ENCODE measurements at places on chromosomes 1 and 21.

GRCh38 chr1:23481026-23481597 lies 2.9 kb downstream of the ASAP3 start:
- DNase-seq = no peak

DNA sequence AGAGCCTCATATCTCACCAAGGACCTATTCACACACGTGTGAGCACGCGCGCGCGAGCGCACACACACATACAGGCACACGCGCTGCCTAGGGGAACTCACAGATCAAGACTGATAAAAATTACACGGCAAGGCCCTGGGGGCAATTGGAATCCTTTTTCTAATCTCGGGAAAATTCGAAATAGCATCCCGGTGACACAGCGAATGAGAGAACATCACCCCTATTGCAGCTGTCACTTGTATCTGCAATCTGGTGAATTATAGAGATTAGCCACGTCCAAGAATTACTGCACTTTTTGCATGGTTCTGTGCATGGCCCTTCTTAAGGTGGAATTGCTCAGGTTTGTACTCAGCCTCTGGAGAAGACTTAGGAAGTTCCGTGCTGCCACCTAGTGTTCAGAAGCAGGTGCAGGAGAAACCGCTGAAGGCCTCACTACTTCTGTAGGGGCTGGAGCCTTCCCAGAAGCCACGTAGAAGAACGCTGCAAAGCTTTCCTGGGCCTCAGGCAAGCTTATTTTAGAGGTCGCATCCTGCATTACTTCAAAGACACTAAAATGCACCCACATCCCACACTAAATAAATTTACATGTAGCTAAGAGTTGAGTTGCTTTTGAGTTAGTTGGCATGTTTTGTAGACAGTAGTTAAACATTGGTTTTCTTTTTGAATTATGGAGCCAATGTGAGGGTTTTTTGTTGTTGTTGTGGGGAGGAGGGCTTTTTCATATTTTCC lies 229.2 kb upstream of the CAMK1G start:
- peak; percentile 17 for DNase-seq

DNA sequence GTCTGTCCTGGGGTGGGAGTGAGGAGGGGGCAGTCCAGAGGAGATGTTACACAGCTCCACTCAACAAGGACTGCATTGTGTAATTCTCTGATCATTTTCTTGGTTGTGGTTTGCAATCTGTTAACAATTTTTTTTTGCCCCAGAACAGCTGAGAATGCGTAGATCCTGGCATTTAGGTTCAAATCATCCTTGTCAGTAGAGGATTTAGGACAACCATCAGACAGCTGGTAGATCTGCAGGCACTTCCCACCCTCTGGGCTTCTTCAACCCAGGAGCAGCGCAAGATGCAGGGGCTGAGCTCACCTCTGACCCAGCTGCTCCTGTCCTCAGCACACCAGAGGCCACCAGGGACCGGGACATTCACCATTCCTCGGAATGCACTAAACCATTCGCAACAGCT lies 13.5 kb downstream of the BCAR3 start:
- no peak for DNase-seq

GRCh38 chr1:84365225-84366221 lies 32.8 kb upstream of the DNASE2B start:
- peak; percentile 5 for DNase-seq

DNA sequence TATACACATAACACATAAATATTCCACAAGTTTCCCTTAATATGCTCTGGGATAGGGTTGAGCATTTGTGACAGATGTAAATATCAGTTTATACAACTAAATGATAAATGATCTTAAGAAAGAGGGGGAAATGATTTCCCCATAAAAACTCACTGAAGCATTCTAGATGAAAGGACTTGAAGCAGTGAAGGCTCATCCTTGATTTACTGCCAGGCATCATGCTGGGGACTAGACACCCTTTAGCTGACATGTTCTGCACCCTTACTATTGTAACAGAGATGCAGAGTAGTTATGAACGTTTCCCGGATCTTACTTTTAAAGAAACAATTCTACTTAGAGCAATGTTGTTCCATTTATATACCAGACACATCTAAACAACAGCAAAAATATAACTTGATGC lies 235.8 kb downstream of the PTGER3 start:
- DNase-seq = no peak

- DNase-seq = no peak
These were observed 2.2 kb downstream of the KRTAP19-1 start for GRCh38 chr21:30478004-30478403.

DNA sequence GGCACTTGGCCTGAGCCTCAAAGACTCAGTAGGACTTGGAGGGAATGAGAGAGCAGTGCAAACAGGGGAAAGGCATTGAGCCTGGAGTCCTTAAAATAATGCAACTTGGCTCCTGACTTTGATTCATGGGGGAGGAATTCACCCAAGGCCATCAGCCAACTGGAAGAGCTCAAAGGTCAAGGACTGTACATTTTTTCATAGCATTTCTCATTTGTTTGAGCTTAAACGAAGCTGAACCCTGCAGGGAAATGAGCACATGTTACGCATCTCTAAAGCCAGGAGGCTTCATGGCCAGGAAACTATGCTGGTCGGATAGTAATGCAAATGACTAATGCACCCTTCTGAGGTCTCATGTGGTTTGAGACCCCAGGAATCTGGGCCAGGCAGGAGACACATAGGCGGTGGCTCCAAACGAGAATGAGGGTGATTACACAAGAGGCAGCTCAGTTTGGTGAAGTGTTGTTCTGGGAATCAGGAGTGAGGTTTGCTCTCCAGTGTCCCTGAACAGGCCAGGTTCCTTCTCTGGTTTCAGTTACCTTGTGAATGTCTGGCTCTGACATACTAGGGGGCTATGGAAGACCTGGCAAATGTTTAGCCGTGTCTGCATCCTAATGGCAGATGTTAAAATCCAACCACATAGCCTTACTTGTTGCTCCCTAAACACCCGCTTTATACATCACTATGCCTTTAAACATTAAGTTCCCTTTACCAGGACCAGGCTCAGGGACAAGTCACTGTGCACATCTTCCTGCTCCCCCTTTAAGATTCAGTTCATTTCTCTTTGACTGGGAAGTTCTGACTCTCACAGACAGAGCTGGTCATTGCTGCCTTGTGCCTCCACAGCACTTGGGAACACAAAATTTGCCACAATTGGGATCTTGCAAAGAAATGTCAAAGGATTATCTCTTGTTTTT lies 503.9 kb upstream of the USP24 start:
- no peak for DNase-seq

DNA sequence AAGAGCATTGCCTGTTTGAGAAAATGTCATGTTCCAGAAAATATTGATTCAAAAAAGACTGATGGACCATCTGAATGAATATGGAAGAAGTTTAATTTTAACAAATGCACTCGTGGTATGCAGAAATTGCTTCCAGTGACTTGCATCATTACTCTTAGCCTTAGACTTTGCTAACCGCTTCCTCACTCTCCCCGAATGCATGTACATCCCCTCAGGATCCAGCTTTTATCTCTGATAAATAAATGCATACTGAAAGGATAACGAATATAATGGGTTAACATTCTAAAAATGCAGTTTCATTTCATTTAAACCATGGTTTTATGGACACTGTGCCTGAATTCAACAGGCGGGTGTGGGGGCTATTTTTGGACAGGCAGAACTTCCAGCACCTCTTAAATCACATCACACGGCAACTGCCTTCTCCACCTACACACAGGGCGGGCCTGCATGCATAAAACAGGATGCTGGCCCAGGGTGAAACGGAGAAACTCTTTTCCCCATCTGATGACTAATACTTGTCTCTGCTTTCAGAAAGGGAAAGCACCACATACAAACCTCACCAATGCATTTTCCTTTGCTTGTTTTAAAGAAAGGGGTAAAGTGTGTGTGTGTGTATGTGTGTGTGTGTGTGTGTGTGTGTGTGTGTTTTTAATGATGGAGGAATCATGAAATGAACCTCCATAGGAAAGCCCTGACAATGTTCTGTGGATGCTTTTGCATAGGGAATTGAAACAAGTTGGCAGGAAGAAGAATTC lies 48.7 kb downstream of the SPAG17 start:
- DNase-seq = peak; percentile 5

DNA sequence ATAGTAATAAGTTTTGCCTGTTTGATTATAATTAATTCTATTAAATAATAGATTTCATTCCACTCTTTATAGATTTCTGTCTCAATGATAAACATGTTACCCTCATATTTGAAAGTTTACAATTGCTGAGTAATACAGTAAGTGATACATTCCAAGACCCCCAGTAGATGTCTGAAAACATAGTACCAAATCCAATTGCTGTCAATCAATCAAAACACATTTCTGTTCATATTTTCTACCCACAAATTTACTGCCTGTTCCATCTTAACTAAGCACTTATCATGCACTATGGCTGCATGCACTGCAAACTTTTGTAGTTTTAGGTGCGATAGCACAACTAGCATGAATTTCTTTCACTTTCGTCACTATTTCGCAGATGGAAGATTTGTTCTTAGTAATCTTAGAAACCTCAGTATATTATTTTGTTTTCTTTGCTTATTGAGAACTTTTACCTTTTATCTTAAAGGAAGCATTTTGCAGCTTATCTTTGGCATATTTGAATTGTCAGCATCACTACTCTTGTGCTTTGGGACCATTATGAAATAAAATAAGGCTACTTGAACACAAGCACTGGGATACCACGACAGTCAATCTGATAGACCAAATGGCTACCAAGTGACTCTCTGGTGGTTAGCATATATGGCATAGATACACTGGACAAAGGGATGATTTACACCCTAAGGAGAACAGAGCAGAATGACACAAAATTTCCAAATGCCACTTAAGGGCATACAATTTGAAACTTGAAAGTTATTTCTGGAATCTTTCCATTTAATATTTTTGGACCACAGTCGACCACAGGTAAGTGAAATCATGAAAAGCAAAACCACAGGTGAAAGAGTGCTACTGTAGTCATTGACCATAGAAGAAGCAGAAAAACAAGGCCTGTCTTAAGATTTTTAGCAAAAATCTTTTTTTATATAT lies 67.6 kb downstream of the RGS13 start:
- DNase-seq = no peak

DNA sequence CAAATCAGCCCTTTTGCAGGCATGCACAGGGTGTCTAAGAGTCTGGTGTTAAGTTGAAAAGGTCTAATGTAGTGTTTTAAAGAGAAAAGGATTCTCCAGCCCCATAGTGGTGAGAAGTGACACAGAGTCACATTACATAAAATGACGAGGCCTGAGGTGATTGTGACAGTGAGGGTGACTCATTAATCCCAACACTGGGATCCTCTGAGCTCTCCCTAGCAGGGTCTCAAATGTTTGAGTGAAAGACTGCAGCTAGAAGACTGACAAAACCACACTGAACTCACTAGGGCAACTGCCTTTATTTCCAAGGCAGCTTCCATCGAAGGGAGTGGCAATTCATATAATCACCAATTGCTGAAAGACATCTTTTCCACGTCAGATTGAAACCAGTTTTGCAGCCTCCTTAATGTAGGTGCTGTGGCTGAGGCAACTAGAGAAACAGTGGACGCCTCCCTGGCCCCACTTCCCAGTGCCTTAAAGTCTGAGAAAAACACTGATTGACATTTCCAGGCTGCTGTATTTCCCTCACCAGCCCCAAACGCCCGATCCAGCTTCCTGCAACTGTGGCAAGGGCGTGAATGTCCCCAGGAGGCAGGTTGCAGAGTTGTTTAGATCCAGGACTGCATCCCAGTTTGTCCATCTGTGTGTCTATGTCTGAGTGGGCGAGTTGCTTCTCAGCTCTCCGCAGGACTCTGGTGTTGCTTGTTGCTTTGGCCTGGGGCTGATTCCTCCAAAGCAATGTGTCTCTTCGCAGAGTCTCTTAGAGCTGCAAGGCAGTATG lies 81.4 kb downstream of the RUNX1 start:
- no peak for DNase-seq
